A549 treated with Hydrocortisone at 1 μM for 4 hours (cell line): ENCODE measurements at places on chromosomes 1 and 21. TPM values are rescaled to one million over a fixed set of nuclear protein-coding genes. Genes with fewer than 3 reads are reported as not detected.

TMIGD3 gene
- total RNA-seq: not detected in 5 replicates

HTR6 gene
- 0.10 to 0.18 TPM (median 0.12 TPM) in 5 replicates for total RNA-seq

KRTAP7-1 gene
- not detected in 5 replicates for total RNA-seq

PTPN14 gene
- total RNA-seq: 7.6 to 14.4 TPM (median 10.7 TPM) in 5 replicates

KCNQ4 gene
- total RNA-seq: 0.18 to 0.33 TPM (median 0.27 TPM) in 5 replicates

TGFBR3 gene
- 5.5 to 8.3 TPM (median 6.3 TPM) in 5 replicates for total RNA-seq

CFAP45 gene
- total RNA-seq: 0.41 to 0.83 TPM (median 0.59 TPM) in 5 replicates

OR10Z1 gene
- total RNA-seq: not detected in 5 replicates
